ENCODE measurements at places on chromosomes 13 and 19.

- no peak for DNase-seq
Measured at GRCh38 chr13:112684071-112684845, 5.6 kb upstream of the ATP11A start.

- DNase-seq, result no peak
Measured at GRCh38 chr19:16355293-16356043, 30.8 kb downstream of the KLF2 start.

DNA sequence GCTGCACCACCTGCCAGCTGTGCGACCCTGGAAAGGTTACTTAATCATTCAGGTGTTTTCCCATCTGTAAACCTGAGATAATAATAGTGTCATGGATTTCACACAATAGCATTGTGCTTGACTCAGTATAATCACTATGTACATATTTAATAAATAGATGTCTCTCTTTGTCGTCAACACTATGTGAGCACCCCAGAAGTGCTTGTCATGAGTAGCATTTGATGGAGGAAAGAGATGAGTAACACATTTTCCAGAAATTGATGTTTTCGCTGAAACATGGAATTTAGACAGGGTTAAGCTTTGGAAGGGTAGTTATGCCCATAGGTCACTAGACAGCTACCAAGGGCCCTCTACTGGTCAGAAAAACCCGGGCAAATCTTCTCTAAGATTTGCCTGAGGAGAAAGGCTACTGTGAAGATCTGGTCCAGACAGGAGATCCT, 9.5 kb upstream of the MBNL2 start:
- no peak for DNase-seq

- no peak for DNase-seq
Measured at GRCh38 chr13:29791508-29791907, 58.9 kb downstream of the UBL3 start.

GRCh38 chr19:54731191-54731590, 6.9 kb downstream of the KIR3DL3 start:
- DNase-seq, result no peak

DNA sequence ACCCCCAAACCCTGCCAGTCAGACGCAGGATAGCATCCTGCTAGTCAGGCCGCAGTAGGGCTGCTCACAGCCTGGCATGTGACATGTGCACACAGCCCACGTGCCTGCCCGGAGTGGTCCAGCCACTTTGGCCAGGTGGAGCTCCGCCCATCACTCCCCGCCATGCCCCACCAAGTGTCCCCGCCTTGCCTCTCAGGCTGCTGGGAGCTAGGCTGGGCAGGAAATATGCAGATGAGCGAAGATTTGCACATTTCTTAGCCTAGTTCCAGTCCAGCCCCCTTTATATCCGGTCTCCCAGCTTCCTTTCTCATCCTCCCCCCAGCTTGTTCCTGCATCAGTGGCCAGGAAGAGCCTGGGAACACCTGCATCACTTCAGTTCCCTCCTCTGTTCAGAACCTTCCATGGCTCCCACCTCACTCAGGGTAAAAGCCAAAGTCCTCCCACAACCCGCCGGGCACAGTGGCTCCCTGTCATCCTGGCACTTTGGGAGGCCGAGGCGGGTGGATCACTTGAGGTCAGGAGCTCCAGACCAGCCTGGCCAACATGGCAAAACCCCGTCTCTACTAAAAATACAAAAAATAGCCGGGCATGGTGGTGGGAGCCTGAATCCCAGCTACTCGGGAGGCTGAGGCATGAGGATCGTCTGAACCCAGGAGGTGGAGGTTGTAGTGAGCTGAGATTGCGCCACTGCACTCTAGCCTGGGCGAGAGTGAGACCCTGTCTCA, 2.3 kb upstream of the DOCK6 start:
- no peak for DNase-seq

GRCh38 chr19:13825489-13826441, 30.5 kb downstream of the ZSWIM4 start:
- no peak for DNase-seq

DNA sequence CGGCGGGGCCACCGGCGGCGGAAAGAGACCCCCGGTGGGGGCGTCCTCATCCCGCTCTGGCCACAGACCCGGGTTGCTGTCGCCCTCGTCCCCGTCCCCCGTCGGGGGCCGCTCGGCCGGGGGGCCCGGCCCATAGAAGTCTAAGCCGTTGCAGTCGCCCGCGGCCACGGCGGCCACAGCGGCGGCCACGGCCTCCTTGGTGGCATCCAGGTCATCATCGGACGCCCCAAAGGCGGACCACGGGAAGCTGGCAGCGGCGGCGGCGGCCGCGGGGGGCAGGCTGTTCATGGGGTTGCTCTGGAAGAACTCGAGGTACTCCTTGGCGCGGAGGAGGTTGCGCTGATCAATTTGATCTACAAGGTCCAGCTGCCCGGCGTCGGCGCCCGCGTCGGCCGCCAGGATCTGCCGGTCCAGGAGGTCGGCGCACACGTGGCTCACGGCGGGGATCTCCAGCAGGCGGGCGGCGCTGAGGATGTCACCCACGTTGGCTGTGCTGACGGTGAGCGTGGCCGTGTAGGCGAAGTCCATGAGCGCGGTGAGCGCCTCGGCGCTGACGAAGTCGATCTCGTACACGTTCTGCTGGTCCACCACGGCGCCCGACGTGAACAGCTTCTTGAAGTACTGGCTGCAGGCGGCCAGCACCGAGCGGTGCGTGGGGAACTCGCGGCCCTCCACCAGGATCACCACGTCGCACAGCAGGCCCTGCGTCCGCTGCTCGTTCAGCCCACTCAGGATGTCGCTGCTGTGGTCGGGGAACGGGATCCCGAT, 12.1 kb downstream of the ZBTB7A start:
- DNase-seq, result no peak

DNA sequence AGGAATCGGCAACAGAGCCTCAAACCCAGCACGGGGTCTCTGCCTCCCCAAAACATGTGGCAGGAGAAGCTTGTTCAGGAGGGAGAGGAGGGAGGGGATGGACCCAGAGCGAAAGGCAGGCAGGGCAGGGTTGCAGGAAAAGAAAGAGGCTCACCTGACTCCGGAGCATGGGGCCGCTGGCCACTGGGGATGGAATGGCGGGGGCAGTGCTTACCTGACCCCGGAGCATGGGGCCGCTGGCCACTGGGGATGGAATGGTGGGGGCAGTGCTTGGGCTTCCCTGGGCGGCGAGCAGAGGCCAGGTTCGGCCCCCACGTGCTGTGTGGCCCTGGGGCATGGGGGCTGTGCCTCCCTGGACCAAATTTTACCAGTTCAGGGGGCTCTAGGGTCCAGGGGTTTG, 13.3 kb upstream of the CELF5 start:
- no peak for DNase-seq

GRCh38 chr13:108981407-108981806, 352.0 kb downstream of the MYO16 start:
- DNase-seq, result no peak

DNA sequence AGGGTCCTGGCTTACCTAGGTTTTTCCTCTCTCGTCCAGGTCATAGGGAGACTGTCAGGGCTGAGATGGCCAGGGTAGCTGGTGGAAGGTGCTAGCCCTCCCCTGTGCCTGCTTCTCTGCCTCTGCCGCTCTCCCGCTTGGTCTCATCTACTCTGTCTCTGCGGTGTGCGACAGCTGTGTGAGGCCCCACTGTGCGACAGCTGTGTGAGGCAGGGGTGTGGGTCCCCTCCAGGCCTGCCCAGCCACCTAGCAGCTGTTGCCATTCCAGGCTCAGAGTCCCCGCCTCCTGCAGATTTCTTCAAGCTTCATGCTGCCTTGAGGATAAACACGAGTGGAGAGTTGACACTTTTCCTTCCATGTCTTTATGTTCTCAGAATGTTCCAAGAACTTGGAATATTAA, 53.0 kb downstream of the ARHGEF7 start:
- no peak for DNase-seq

- no peak for DNase-seq
Measured at GRCh38 chr13:21218351-21219035, 42.0 kb downstream of the MRPL57 start.

GRCh38 chr19:29393915-29394460, 131.8 kb upstream of the VSTM2B start:
- DNase-seq, result no peak

GRCh38 chr19:39110263-39110967, 15.2 kb upstream of the PAK4 start:
- DNase-seq, result peak; percentile 56
